ELF-1 (cell line): ENCODE measurements at places on chromosomes 3 and 15.

DNA sequence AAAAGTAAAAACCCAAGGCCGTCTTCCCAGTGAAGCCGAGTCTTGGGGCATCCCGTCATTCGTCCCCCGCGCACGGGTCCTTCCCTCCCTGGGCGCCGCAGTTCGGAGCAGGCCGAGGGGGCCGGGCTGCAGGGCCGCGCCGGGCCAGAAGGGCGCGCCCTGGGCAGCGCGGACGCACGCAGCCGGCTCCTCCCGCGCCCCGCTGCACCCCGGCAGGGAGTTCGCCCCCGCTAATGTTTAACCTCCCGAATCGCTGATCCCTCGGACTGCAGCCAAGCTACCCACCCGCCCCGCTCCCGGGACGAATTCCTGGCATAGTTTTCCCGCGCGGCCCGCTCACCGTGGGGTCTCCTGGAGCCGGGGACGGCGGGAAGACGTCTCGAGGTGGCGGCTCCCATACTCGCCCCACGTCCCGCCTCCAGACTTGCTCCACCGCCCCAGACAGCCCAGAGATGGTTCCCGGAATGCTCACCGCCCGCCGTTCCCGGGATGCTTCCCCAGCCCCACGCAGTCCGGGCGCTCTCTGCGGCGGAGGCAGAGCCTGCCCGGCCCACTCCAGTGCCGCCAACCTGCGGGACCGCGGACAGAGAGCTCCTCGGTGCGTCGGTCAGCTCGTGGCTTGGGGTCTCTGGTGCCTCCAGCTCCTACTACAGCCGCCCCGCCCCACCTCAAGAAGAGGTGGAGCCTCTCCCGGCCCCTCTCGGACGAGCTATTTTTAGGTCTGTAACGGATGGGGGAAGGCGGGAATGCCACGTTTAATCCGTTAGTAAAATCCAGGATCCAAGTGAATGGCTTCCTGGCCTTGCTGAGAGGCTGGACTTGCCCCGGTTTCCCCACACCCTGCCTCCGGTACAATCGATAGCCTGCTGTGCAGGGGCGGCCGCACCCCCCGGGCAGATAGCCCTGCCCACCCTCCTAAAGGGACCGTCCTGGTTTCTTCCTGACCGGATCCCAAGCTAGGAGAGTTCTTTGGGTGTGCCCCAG is at the start of gene DZIP1L:
TSS of gene DZIP1L (minus strand) at position 621 of the 984 bp plus-strand sequence. CDS start 11,637 bp downstream, outside the sequence.
- DNase-seq = peak; percentile 85

DNA sequence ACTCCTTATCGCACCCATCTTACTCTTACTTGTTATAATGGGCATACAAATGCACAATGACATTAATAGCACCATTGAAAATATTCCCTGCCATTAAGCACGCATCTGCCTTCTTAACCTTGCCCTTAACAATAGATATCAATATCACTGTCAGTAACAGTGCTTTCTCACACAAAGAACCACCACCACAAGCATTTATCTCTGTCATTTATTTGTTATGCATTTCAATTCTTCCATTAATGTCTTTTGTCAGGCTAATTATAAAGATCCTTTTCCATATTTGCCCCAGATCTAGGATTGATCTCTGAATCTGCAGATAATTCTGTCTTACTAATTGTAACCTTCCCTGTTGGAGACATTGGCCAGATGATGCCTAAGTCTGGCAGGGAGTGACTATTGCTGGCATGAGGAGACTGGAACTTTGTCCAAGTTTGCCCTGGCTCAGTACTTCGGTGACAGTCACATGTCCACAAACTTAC is 419.6 kb upstream of the TGFBR2 start:
- no peak for DNase-seq

- no peak for DNase-seq
These were observed 165.7 kb upstream of the RARB start for GRCh38 chr3:25262322-25262721.

DNA sequence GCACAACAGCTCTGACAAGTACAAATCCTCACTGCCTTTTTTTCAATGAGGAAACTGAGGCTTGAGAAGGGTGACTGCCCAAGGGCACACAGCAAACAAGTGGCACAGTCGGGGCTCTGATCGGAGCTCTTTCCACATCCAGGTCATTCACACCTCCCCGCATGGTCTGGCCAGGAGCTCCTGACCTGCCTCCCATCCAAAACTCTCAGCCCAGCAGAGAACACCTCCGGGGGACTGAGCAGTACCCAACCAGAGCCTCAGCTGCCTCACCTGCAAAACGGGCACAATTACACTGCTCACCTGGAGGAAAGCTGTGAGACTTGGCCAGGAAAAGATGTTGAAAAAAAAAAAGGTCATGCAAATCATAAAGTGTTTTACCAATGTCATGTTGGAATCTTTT is 36.5 kb downstream of the WNT7A start:
- no peak for DNase-seq

DNA sequence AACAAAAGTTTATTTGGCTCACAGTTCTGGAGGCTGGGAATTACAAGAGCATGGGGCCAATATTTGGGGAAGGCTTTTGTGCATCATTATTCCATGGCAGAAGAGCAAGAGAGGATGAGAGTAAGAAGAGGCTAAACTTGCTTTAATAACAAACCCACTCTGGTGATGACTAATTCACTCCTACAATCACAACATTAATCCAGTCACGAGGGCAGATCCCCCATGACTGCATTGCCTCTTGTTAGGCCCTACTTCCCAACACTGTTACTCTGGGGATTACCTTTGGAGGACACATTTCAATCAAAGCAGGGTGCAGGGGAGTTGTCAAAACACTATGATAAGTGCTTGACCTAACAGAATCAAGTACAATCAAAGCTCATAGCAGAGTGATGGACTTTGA is 181.7 kb downstream of the BBX start:
- no peak for DNase-seq
